NCI-H460 (cell line): ENCODE measurements at places on chromosomes 3 and 15. TPM values are rescaled to one million over a fixed set of nuclear protein-coding genes. Genes with fewer than 3 reads are reported as not detected.

GRCh38 chr15:69823223-69823907 lies 274.4 kb downstream of the TLE3 start:
- DNase-seq, result no peak

DNA sequence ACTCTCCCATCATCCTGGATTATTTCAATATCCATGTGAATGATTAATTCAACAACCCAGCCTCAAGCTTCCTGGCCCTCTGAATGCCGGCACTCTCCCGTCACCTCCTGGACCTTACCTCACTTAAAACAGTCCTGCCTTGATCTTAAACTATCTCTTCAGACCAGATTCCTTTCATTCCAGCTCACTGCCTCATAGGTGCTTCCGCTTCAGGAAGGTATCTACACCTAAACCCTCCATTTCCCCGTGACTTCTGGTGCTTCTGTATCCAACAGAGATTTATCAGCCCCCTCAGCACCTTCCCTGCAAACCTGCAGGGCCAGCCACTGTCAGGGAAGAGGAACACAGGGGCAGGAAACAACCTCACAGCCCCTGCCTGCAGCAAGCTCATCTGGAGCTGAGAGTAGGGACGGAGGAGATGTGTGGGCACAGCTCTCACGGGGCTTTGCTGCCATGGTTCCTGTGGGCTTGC lies 98.9 kb upstream of the TJP1 start:
- no peak for DNase-seq

DNA sequence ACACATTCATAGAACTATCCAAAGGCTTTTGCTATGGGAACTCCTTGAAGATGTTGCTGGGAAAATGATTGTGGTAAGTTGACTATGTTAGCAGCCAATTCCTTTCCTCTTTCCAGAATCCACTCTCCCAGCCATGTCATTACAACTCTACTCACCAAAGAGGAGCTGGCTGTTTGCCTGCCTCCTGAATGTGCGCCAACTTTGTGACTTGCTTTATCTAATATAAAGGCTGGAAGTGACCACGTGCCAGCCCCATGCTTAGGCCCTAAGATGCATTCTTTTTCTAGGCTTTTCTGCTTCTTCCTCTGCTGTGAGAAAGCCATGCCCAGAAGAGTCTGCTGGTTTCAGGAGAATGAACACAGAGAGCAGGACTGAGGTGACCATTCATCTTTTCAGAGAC lies 182.2 kb downstream of the GABRB3 start:
- DNase-seq, result no peak

DNA sequence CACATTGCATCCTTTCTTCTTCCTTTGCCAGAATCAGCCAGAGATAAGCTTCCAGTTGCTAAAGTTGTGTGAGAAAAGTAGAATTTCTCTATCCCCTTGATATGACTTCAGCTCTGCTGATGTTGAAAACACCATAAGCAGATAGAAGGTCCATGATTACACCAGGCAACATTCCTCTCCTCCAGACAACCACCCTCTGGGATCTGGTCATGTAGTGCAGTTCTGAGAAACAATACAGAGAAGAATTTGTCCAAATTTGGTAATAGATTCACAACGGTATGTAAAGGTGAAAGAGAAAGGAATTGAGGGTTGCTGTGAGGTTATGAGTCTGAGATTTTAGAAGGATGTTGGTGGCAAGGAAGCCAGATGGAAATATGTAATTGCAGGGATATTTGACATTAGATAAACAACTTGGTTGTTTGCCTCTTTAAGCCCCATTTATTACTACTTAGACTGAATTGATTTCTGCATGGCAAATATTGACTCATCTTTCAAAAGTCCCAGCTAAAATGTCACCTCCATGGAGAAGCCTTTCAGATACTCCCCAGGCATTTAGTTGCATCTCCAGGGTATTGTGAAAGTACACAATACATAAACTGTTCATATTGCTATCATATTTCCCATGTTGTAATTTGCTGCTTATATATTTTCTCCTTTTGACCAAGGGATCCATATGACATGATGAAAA lies 134.9 kb downstream of the GAP43 start:
- no peak for DNase-seq

ZMYND10 gene
- 0.30 and 1.1 TPM in 2 replicates for total RNA-seq

CATSPER2 gene
- total RNA-seq, result 1.5 TPM in 2 replicates
